Activated CD4-positive, alpha-beta T cell treated with anti-CD3 and anti-CD28 coated beads, Interleukin-10, Interleukin-2, amounts not matched to agents 100 ng/mL and 50 ng/mL, durations not matched to agents 16 hours and 8 hours (primary cell): ENCODE measurements at places on chromosomes 6 and 20.
A peak's percentile ranks its signal among the peaks of the same experiment; 100 is the strongest.

DNA sequence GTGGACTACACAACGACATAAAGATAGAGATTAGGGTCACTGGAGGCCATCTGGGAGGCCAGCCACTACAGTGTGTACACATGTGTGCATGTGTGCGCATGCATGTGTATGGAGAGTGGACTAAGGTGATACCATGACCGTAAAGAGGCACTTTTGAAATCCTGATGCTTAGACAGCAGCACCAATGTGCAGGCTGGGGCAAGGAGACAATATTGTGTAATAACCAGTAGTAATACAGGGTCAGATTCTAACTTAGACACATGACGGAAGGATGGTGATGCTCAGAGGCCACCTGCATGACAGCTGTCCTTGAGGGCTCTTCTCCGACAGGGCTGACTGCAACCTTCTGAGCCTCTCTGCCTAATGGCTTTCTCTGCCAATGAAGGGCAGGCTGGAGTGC is 25.5 kb downstream of the CST9L start:
- DNase-seq: no peak

DNA sequence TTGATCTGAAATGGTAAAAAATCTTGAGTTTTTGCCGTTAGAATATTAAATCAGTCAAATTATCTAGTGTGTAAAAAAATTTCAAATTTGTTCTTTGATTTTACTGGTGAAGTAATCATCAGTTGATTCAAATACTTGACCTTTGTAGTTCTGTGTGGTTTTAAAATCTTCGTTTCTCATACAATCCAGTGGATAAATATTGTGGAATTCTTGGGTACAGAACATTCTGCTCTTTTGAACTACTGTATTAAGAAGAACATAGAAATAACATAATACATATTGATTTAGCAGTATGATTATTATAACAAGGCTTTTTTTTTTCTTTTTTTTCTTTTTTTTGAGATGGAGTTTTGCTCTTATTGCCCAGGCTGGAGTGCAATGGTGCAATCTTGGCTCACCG is 491.8 kb downstream of the CD109 start:
- no peak for DNase-seq

- peak; percentile 28 for DNase-seq
These were observed 336.6 kb downstream of the QKI start for GRCh38 chr6:163751032-163751525.

GRCh38 chr6:114997813-114998292 is 655.0 kb upstream of the HS3ST5 start:
- DNase-seq: peak; percentile 23

DNA sequence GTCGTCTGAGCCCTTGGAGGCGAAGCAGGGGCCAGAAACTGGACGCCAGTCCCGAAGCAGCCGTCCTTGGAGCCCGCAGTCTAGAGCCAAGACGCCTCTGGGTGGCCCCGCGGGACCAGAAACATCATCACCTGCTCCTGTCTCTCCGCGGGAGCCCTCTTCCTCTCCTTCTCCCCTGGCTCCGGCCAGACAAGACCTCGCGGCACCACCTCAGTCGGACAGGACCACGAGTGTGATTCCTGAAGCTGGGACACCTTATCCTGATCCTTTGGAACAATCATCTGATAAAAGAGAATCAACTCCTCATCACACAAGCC is 416 bp downstream of the RSPH4A start:
- DNase-seq: peak; percentile 9

DNA sequence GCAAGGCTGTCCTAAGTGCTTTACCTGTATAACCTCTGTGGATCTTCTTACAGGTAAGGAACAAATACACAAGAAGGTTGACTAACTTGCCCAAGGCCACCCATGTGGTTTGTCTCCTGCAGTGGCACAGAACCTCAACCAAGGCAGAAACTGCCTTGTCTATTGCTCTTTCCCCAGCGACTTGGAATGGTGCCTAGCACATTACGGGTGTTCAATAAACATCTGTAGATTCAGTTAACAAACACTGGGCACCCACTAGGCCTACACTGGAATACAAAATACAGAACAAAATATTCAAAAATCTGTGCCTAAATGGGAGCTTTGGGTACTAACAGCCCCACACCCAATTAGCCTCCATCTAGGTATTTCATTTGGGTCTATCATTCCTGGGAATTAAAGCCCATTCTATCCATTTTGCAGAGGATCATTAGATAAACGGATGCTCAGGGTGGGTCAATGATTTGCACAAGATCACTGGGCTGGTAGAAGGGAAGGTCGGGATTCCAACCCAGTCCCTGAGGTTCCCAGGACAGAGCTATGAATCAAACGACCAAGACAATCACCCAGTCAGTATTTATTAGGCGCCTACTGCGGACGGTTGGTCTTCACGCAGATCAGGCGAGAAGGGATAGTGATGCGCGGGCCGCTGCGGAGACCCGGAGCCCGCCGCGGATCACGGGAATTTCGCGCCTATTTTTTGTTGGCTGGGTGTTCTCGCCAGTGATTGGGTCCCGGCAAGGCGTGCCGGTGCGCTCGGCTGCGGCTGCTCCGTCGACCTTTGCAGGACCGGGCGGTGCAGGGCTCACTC is at the start of gene STK35:
TSS of gene STK35 (plus strand) at position 771 of the 808 bp plus-strand sequence. CDS start 55 bp downstream, outside the sequence.
- DNase-seq: peak; percentile 83

DNA sequence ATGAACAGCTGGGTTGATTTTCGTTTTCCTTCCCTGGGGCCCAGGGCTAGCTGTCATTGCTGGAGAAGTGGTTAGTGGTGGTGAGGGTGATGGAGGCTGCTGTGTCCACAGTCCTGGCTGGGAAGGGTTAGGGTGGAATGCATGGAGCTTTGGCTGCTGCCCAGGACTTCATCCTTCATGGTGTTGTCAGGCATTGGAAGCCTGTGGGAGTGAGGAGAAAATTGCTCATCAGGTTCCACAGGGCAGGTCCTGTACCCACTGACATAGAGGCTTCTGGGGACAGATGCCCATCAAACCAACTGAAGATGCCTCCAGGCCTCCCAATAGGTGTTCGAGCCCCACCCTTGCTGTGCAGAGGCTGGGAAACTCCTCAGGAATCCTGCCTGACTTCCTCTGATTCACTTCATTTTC is 262.4 kb upstream of the SUPT3H start:
- DNase-seq: no peak

GRCh38 chr20:59342023-59342957 is 41.9 kb downstream of the EDN3 start:
- no peak for DNase-seq
